ENCODE measurements at places on chromosomes 2 and 18.

- no peak overlapping the region for H3K27ac ChIP-seq
- no peaks in the 10 kb centered on the region for H3K27me3 ChIP-seq
- DNase-seq, result no peak
Observed at GRCh38 chr2:214019973-214020345, 390.9 kb upstream of the VWC2L start.

DNA sequence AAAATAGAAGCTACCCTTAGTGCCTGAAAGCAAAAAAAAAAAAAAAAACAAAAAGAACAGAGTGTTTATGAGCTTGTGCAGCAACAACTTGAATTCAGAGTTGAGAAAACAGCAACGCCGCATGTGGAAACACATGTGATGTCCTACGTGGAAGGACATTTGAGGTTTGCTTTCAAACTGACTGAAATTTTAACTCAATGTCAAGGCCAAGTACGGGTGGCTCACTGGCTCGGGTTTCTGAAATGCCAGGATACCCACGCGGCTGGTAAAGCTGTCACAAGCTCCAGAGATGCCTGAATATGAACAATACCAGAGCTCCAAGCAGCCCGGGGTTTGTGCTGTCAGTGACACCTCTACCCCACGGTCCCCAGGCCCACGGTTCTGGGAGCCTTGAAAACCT, 72.2 kb upstream of the THOC1 start:
- no peaks in the 10 kb centered on the region for H3K36me3 ChIP-seq
- DNase-seq, result no peak

- DNase-seq, result no peak
- H3K4me1 ChIP-seq, result peaks cover 61% of the 10 kb centered on the region
- peaks cover 76% of the 10 kb centered on the region for H3K36me3 ChIP-seq
- no peaks in the 10 kb centered on the region for H3K27me3 ChIP-seq
Observed at GRCh38 chr2:105834931-105835330, 90.2 kb downstream of the NCK2 start.

GRCh38 chr2:39615675-39616074, 50.0 kb upstream of the TMEM178A start:
- H3K4me3 ChIP-seq, result no peak overlapping the region
- peaks cover 51% of the 10 kb centered on the region for H3K27me3 ChIP-seq
- no peak overlapping the region for H3K27ac ChIP-seq
- DNase-seq, result no peak
- H3K36me3 ChIP-seq, result no peaks in the 10 kb centered on the region

GRCh38 chr18:65415098-65415497, 335.7 kb upstream of the CDH7 start:
- no peaks in the 10 kb centered on the region for H3K27me3 ChIP-seq
- H3K27ac ChIP-seq, result no peak overlapping the region
- H3K4me1 ChIP-seq, result no peaks in the 10 kb centered on the region
- DNase-seq, result no peak
- H3K4me3 ChIP-seq, result no peak overlapping the region

DNA sequence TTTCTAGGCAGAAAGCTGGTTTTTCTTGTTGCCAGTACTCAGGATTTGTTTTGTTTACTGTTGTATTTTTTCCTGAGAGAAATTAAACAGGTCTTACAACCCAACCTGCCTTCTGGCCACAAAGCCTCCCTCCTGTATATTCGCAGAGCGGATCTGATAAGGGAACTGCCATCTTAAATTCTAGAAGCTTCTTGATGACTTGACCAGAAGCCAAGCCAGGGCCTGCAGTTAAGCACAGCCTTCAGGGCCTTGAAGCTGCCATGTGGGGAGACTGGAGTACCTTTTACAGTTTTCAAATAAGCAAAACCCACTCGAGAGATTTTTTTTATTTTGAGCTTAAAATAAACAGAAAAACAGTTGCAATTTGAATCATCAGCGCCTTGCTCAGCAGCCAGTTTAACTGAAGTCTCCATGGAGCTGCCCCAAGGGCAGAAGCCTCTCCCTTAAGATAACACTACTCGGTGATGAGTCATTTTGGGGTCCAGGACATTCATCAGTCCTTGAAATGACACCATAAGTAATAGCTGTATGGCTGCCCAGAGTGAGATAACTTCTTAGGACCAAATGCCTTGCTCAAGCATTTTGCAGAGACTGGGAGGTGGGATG, 51.5 kb upstream of the PHLPP1 start:
- H3K4me1 ChIP-seq, result peaks cover 9% of the 10 kb centered on the region
- H3K36me3 ChIP-seq, result peaks cover 2% of the 10 kb centered on the region
- DNase-seq, result no peak
- peak overlapping the region; percentile 34 for H3K27ac ChIP-seq

DNA sequence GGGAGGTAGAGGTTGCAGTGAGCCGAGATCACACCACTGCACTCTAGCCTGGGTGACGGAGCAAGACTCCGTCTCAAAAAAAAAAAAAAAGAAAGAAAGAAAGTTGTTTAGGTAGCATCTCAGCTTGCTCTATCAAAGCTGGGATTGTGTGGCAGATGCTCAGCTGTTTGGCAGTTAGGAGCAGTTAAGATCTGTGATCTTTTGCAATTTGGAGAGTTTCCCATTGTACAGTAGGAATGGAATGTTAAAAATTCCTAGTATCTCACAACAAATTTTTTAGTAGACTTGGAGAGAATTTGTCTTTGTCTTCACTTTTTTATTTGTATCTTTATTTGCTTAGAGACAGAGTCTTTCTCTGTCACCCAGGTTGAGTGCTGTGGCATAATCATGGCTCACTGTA, 122.9 kb upstream of the UNC80 start:
- no peak overlapping the region for H3K4me3 ChIP-seq
- no peak for DNase-seq
- no peaks in the 10 kb centered on the region for H3K4me1 ChIP-seq
- H3K27me3 ChIP-seq, result no peaks in the 10 kb centered on the region

DNA sequence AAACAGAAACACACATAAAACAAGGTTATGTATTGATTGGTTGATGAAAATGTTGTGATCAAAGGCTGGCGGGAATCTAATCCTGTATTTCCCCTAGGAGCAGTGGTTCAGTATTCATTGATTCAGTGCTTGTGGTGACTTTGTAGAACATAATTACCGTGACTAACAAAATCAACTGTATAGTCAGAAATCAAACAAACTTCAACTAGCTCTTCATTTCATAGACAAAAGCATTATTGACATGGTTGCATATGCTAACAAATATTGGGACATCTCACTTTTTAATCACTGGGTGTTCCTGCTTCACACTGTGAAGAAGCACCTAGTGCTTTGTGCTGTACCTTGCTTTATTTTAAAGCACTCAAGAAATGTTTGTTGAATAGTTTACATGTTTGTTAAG, 41.4 kb downstream of the USP14 start:
- no peak overlapping the region for H3K27ac ChIP-seq
- no peak overlapping the region for H3K4me3 ChIP-seq
- H3K27me3 ChIP-seq, result no peaks in the 10 kb centered on the region
- H3K36me3 ChIP-seq, result peaks cover 41% of the 10 kb centered on the region
- DNase-seq, result no peak

GRCh38 chr2:229856413-229856812, 65.4 kb downstream of the TRIP12 start:
- H3K36me3 ChIP-seq, result peaks cover 44% of the 10 kb centered on the region
- peaks cover 30% of the 10 kb centered on the region for H3K4me1 ChIP-seq
- DNase-seq, result no peak
- no peaks in the 10 kb centered on the region for H3K27me3 ChIP-seq

DNA sequence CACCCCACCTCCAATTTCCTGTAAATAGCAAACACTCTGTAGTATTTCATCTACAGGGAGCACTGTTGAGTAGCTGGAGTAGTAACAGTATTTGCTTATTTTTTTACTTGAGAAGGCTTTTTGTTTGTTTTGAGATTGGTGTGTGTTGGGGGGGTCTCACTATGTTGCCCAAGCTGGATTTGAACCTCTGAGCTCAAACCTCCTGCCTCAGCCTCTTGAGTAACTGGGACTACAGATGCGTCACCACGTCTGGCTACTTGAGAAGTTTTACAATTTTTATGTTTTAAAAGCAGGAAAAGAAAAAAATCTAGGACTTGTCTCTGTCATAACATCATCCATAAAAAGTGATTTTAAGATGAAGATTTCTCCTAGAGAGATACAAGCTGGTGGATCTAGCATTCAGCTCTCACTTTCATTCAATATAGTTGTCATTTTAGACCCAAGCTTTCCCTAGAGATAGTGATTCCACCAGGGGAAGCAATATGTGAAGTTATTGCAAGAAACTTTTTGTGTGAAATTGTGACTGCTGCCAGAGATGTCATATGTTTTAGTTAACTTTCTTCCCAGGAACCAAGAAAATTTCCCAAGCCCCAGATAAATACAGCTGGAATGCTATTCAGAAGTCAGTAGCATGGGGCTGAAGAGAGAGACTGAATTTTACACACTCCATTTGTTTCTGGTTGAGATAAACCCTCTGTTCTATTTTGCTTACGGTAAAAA, 60.2 kb upstream of the MAP4K3 start:
- H3K36me3 ChIP-seq, result no peaks in the 10 kb centered on the region
- DNase-seq, result no peak
- no peak overlapping the region for H3K4me3 ChIP-seq
- H3K27ac ChIP-seq, result no peak overlapping the region
- H3K27me3 ChIP-seq, result peaks cover 33% of the 10 kb centered on the region
- H3K4me1 ChIP-seq, result peaks cover 27% of the 10 kb centered on the region

DNA sequence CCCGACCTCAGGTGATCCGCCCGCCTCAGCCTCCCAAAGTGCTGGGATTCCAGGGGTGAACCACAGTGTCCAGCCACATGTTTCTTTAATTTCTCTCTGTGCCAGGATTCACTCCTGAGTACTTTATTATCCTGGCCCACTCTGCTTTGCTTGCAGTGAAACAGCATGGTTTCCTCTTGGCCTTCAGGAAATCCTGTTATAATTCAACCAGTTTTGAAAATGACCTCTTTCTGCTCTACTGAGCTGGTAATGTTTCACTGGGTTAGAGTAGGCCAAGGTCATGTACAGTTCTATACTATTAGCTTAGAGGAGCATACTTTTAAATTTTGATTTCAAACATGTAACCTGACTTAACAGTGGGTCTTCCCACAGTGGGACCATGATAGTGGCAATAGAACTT, 90.6 kb upstream of the PELI1 start:
- peaks cover 11% of the 10 kb centered on the region for H3K36me3 ChIP-seq
- H3K4me3 ChIP-seq, result no peak overlapping the region
- no peak overlapping the region for H3K27ac ChIP-seq

GRCh38 chr2:203909261-203909967, 27.1 kb upstream of the ICOS start:
- H3K36me3 ChIP-seq, result peaks cover 11% of the 10 kb centered on the region
- no peaks in the 10 kb centered on the region for H3K27me3 ChIP-seq
- H3K4me1 ChIP-seq, result peaks cover 25% of the 10 kb centered on the region
- H3K4me3 ChIP-seq, result peak overlapping the region; percentile 0

- no peak overlapping the region for H3K4me3 ChIP-seq
- no peak overlapping the region for H3K27ac ChIP-seq
Observed at GRCh38 chr2:29629495-29629894, 291.9 kb downstream of the ALK start.

- no peak overlapping the region for H3K4me3 ChIP-seq
- DNase-seq, result no peak
- H3K36me3 ChIP-seq, result peaks cover 7% of the 10 kb centered on the region
- peaks cover 36% of the 10 kb centered on the region for H3K4me1 ChIP-seq
- H3K27ac ChIP-seq, result no peak overlapping the region
Observed at GRCh38 chr2:110741491-110741980, 9.2 kb downstream of the ACOXL start.

- no peak for DNase-seq
- no peaks in the 10 kb centered on the region for H3K27me3 ChIP-seq
- H3K4me3 ChIP-seq, result no peak overlapping the region
- H3K27ac ChIP-seq, result no peak overlapping the region
- H3K36me3 ChIP-seq, result no peaks in the 10 kb centered on the region
- H3K4me1 ChIP-seq, result no peaks in the 10 kb centered on the region
Observed at GRCh38 chr2:122481244-122481622, 725.8 kb downstream of the TSN start.

- no peak overlapping the region for H3K4me3 ChIP-seq
- no peak overlapping the region for H3K27ac ChIP-seq
- no peaks in the 10 kb centered on the region for H3K4me1 ChIP-seq
- DNase-seq, result no peak
Observed at GRCh38 chr18:1078301-1078700, 173.6 kb downstream of the ADCYAP1 start.

DNA sequence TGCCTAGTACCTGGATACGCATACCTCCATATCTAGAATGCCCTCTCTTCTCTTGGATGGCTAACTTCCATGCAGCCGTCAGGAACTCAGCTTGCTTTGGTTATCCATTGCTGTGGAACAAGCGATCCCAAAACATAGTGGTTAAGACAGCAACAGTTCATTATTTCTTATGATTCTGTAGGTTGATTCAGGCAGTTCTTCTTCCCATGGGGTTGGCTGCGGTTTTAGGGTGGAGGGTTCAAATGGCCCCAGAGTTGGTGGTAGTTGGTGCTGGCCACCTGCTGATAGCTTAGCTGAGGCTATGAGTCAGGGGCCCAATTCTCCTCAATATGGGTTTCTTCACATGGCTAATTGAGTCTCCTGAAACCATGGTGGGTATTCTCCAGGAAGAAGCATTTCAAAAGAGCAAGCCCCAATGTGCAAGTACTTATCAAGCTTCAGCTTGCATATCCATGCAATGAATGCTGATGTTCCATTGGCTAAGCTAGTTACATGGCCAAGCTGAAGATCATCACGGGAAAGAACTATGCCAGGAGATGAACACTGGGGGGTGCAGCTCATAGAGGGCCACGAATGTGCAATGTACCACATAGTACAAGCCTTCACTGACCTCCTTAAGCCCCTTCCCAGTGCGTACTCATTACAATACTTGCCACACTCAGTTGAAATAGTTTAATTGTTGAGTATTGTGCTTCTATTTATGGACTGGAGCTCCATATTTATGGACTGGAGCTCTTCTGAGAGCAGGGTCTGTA, 10.0 kb upstream of the RHOB start:
- no peaks in the 10 kb centered on the region for H3K36me3 ChIP-seq
- peaks cover 4% of the 10 kb centered on the region for H3K4me1 ChIP-seq
- DNase-seq, result peak; percentile 36
- no peak overlapping the region for H3K4me3 ChIP-seq
- no peak overlapping the region for H3K27ac ChIP-seq

GRCh38 chr2:46855805-46856204, 59.8 kb downstream of the MCFD2 start:
- no peak overlapping the region for H3K4me3 ChIP-seq
- no peak for DNase-seq
- no peaks in the 10 kb centered on the region for H3K4me1 ChIP-seq
- no peak overlapping the region for H3K27ac ChIP-seq
- H3K27me3 ChIP-seq, result peaks cover 3% of the 10 kb centered on the region
- H3K36me3 ChIP-seq, result no peaks in the 10 kb centered on the region

GRCh38 chr18:22088029-22088428, 81.4 kb upstream of the GATA6 start:
- H3K4me3 ChIP-seq, result no peak overlapping the region
- no peaks in the 10 kb centered on the region for H3K27me3 ChIP-seq
- no peaks in the 10 kb centered on the region for H3K4me1 ChIP-seq
- DNase-seq, result no peak

- no peak overlapping the region for H3K27ac ChIP-seq
- H3K4me1 ChIP-seq, result no peaks in the 10 kb centered on the region
- H3K27me3 ChIP-seq, result no peaks in the 10 kb centered on the region
- no peak for DNase-seq
- H3K36me3 ChIP-seq, result no peaks in the 10 kb centered on the region
Observed at GRCh38 chr18:51852681-51853080, 487.3 kb upstream of the DCC start.
